ENCODE measurements at places on chromosomes 1 and 21.
A peak's percentile ranks its signal among the peaks of the same experiment; 100 is the strongest.

DNA sequence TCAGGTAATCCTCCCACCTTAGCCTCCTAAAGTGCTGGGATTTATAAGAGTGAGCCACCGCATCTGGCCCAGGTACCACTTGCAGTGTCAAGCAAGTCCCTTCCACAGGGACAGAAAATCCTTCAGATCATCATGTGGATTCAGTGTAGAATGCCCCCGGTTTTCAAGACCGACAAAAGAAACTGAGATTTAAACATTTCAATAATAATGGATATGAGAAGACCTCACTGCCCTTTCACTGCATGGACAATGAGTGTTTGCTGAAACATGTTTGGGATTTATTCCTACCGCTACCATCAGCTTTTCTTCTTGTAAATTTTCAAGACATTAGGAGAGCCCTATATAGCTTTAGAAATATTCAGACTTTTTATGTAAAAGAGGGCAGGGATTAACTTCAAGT is 41.5 kb downstream of the HTR6 start:
- no peak for DNase-seq

GRCh38 chr1:228045871-228046270 is 36.6 kb upstream of the ARF1 start:
- no peak for DNase-seq

DNA sequence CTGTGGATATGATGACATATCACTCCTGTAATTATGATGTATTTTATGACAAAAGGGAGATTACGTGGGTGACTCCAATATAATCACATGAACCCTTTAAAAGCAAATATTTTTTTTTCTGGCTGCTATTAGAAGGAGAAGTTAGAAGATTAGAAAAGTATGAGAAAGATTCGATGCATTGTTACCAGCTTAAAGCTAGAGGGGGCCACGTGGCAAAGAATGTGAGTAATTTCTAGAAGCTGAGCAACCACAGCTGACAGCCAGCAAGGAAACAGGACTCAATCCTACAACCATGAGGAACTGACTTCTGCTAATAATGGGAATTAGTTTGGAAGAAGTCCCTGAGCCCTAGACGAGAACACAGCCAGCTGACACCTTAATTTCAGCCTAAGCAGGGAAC is 56.3 kb upstream of the C1orf87 start:
- no peak for DNase-seq

GRCh38 chr1:187280031-187280430 is 451.3 kb downstream of the PLA2G4A start:
- no peak for DNase-seq

GRCh38 chr1:22607154-22607553 is 29.3 kb upstream of the C1QA start:
- no peak for DNase-seq

GRCh38 chr1:183263886-183264602 is 78.0 kb downstream of the LAMC2 start:
- no peak for DNase-seq

- DNase-seq, result no peak
Measured at GRCh38 chr1:58746757-58747156, 37.1 kb downstream of the JUN start.

GRCh38 chr1:232629250-232630046 is 485 bp downstream of the SIPA1L2 start:
- DNase-seq, result peak; percentile 4

DNA sequence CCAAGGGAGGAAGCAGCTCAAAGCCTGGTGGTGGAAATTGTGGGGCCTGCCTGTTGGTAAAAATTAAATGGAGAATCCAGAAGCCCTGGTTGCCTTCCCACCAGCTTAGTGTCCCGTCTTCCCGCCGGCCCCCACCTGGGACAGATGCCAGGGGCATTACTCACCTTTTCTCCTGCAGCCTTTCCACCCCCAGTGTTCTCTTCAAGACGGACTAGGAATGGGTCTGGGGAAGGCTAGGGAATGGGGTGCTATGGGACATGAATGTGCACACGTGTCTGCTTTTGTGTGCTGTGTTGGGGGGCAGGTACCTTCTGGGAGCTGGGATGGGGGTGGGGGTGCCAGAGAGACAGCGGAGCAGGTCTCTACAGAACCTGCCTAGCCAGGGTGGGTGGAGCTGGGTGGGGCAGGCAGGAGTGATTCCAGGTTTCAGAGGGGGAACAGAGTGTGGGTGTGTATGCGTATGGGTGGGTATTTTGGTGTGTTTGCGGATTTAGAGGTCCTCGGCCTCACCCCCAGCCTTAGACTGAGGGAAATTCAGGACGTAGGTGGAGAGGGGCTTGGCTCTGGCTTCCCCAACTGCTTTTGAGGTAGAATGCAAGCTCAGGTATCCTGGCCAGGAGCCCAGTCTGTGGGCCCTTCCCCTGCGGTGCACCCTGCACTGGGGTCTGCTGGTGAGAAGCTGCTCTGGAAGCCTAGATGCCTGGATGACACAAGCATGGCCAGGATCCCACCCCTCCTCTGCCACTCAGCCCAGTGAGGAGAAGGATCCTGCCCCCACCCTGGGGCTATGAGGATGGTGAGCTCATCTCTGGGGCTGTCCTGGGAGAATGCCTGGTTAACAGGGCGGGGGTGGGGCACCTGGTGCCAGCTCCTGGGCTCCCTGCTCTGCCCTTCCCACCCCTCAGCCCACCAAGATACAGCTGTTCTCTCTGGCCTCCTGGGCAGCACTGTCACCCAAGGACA is 7.8 kb downstream of the VANGL2 start:
- DNase-seq, result no peak

DNA sequence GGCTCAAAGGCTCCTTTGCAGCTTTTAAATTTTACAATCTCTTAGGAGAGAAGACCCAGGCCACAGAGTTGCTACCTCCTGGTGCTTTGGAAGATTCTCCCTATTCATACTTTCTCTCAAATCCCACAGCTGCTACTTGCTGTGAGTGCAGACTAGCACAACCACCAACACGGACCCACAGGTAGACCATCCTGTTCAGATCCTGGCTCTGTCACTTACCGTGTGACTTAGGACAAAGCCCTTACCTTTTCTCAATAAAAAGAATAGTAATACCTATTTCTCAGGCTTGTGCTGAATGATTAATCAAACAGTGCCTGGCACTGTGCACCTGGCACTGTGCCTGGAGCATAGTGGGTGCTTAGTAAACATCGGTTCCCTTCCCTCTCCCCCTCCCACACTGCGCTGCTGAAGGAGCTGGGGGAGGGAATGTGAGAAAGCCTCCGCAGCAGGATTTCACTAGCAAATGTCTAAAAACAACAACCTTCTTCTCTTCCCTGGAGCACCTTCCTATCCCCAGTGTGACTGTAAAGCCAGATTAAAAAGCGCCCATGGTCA is 81.7 kb downstream of the PGM1 start:
- no peak for DNase-seq

GRCh38 chr1:54335011-54335754 is 71.0 kb downstream of the SSBP3 start:
- DNase-seq, result no peak

DNA sequence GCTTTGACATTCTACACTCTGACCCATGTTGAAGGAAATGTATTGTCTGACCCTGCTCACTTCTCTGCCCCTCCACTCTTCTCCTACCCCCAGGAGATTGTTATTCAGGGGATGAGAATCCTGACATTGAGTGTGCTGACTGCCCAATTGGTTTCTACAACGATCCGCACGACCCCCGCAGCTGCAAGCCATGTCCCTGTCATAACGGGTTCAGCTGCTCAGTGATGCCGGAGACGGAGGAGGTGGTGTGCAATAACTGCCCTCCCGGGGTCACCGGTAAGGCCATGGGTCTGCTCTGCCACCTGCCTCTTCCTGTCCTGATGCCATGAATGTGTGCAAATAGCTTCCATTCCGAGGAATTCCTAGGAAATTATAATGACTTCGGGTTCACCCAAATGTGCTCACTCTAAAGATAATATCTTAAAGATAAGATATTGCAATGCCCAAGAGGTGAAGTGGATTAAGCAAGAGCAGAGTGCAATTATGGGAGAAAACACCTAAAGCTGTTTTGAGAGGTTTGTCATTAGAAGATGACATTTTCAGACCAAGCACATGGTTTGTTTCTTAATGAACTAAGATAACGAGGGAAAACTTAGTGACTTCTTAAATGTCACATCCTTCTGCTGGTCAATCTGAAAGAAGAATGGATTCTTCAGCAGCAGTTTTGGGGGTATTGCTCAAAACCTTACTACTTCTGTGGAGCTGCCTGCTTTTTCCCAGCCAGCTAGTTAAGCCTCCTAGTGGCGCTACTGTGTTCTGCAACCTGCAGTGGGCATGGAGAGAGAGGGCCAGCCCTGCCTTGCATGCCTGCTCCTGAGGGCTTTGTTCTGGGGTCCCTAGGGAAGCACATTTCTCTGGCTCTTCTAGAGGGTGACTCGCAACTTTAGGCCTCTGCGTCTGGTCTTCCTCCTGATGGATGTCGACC is 41.6 kb downstream of the LAMC2 start:
- peak; percentile 11 for DNase-seq

DNA sequence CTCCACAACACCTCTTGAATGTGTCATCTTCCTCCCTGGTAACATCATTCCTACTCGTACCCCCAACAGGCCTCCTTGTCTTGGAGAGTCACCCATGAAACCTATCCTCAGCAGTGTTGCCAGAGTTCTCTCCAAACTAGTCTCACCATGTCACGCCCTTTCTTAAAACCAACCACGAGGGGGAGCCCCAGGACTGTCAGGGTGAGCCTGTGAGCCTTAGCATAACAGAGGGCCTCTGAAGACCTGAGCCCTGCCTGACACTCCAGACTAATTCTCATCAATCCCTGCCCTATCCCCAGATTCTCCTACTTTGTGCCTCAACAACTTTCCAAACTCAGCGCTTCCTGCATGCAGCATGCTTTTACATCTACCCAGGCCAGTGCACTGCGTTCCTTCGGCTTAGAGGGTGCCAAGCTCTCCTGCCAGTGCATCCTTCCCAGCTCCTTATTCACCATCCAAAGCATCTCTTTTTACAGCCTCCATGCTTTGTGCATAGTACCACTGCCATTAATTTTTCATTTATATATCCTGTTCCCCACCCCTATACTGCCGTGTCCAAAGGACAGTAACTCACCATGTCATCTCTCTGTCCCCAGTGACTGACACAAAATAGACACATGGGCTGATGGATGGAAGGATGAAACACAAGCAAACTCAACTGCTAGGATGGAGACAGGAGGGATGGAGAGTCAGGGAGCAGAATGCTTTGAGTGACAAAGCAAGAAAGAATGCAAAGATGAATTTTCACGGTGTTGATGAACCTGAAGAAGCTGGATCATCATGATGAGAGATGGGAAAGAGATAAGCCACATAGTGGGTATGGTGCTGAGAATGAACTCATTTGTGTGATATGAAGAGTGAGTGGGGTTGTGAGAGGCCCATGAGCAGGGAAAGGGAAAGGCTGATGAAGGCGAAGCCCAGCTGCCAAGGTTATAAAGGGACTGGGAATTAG is 34.0 kb downstream of the ZNF697 start:
- peak; percentile 41 for DNase-seq

DNA sequence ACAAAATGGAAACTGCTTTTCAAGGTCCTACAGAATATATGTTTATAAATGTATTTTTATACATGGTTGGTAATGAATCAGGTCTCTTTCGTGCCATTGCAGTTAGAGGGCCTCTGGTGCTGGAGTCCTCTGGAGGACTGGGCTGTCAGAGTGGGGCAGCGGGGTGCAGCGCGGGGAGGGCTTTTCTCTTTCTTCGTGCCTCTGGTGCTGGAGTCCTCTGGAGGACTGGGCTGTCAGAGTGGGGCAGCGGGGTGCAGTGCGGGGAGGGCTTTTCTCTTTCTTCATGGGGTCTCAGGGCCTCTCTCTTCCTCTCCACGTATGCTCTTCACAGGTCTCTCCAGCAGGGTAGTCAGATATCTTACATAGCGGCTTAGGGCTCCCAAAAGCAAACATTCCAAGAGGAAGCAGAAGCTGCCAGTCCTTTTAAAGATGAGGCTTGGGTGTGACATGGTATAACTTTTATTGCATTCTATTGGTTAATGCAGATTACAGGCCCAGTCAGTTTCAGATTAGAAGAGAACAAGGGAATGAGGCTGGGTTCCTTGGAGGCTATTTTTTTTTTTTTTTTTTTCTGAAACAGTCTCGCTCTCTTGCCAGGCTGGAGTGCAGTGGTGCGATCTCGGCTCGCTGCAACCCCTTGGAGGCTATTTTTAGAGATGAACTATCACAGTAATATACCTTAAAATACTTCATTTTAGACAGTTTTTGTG is 13.1 kb downstream of the SDCCAG8 start:
- no peak for DNase-seq
